ENCODE measurements at places on chromosomes 6 and 20.

GRCh38 chr20:7926767-7927166, 13.5 kb downstream of the HAO1 start:
- no peak for DNase-seq

DNA sequence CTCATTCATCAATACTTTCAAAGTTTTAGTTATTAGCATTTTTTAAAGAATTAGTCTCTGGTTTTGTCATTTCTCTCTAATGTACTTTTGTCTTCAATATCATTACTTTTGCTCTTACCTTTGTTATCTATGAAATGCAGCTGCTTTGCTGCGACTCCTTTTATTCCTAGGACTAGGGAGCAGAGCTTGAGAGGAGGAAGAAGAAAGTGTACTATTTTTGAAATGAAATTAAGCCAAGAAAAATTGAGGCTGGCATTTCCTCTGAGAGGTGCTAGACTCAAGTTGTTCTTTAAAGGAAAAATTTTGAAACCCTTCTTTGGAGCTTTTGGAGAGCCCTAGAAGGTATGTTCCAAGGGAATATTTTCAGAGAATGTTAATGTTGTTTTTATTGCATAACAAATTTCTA, 48.3 kb upstream of the MRAP2 start:
- no peak for DNase-seq

GRCh38 chr6:34908194-34908593, 19.1 kb downstream of the ANKS1A start:
- DNase-seq = no peak

DNA sequence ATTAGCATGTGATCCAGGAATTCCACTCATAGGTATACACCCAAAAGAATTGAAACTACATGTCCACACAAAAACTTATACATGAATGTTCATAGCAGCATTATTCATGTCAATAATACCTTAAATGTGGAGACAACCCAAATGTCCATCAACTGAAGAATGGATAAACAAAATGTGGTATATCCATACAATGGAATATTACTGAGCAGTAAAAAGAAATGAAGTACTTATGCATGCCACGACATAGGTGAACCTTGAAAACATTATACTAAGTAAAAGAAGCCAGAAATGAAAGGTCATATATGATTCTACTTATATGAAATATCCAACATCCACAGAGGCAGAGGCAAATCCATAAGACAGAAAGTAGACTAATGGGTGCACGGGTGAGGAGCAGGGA, 159.9 kb downstream of the UNC5CL start:
- no peak for DNase-seq

DNA sequence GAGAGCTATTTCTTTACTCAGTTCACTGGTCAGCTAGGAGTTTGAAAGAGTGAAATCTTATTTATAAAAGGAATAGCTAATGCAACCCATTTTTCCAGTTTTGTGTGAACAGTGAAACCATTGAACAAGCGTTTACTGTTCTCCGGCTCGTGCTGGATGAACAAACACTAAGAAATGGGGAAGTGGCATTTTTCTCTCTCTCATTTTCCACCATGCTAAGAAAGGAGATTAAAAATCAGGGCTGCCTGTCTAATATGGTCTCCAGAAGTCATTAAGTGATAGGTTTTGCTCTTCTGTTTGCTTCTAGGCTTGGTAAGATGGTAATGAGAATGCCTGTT, 774 bp upstream of the SFT2D1 start:
- no peak for DNase-seq

- no peak for DNase-seq
Observed at GRCh38 chr6:116933485-116933884, 56.4 kb downstream of the RFX6 start.

DNA sequence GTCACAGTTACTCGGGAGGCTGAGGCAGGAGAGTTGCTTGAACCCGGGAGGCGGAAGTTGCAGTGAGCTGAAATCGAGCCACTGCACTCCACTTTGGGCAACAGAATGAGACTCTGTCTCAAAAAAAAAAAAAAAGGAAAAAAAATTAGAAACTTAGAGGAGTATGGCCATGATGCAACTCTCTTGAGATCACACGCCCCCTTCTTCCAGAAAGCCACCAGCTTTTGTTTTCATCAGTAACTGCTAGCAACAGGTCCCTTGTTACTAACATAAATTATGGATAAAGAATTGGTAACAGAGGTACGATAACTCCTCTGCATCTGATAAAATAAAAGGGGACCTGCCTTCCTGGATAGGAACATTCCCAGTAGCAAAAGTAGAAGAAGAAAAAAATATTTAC, 308.2 kb downstream of the CD83 start:
- no peak for DNase-seq

DNA sequence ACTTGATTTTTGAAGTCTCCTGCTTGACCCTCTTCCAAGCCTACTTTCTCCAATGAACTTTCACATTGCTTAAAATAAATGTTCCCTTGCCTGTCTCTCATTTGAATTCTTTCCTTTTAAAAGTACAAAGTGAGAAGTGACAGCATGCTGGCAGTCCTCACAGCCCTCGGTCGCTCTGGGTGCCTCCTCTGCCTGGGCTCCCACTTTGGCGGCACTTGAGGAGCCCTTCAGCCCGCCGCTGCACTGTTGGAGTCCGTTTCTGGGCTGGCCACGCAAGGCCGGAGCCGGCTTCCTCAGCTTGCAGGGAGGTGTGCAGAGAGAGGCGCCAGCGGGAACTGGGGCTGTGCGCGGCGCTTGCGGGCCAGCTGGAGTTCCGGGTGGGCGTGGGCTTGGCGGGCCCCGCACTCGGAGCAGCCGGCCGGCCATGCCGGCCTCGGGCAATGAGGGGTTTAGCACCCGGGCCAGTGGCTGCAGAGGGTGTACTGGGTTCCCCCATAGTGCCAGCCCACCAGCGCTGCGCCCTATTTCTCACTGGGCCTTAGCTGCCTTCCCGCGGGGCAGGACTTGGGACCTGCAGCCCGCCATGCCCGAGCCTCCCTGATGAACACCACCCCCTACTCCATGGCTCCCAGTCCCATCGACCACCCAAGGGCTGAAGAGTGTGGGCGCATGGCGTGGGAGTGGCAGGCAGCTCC, 31.9 kb downstream of the SERPINB6 start:
- no peak for DNase-seq

Data from anterior cingulate cortex (tissue), 58 donors.